Central memory CD4-positive, alpha-beta T cell (primary cell): ENCODE measurements at places on chromosomes 3 and 15.

- DNase-seq: no peak
These were observed 965.9 kb upstream of the ROBO1 start for GRCh38 chr3:80733522-80734176.

- DNase-seq: no peak
These were observed 229.7 kb upstream of the ICE2 start for GRCh38 chr15:60708684-60709083.

DNA sequence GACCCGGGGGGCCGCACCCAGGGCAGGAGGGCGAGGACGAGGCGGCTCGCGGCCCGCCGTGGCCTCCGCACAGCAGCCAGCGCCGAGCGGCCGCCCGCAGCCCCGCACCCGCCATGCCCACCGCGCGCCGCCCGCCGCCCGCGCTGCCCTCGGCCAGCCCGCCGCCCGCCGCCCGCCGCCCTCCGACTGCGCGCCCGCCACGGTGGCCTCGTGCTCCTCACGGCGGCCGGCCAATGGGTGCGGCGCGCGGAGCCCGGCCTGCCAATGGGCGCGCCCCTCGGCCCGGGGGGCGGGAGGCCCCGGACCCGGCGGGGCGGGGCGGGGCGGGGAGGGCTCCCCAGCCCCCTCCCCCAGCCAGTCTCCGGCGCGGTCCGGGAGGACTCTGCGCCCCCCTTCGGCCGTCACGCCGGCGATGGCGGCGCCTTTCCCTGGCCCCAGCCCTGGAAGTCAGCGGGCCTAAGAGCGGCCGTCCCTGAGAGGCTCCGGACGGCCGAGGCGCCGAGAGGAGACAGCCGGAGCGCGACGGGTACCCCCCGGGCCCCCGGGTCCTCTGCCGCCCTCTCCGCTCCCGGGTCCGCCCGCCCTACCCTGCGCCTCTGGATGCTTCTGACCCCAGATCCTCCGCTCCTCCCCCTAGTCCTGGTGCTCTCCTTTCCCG, at the start of gene NT5DC2:
TSS of gene NT5DC2 (minus strand) at position 235 of the 658 bp plus-strand sequence. CDS start at position 115, 120 bp downstream.
- peak; percentile 58 for DNase-seq

GRCh38 chr15:67198157-67198754, 56.2 kb downstream of the AAGAB start:
- DNase-seq: no peak

DNA sequence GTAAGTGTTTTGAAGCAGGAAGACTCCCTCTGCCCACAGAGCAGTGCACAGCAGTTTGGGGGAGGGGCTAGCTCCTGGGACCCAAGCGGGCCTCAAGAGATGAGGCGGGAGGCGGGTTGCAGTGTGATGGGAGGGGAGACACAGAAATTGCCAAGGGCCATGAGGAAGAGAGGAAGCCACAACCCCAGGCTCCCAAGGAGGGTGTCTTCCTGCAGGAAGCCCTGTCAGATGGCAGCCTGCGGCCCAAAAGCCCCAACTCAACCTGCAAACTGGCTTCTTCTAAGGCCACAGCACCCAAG, 7.3 kb upstream of the ISLR2 start:
- DNase-seq: no peak

DNA sequence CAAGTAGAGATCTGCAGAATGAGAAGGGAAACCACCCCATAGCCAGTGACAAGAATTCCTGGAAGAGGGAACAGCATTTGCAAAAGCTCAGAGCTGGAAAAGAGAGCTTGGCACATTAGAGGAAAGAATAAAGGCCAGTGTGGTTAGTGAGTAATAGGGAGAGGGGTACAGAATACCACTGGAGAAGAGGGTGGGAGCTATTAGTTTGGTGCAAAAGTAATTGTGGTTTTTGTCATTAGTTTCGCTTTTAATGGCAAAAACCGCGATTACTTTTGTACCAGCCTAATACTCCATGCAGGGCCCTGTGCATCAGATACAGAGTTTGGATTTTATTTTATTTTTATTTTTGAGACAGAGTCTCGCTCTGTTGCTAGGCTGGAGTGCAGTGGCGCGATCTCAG, 9.8 kb downstream of the SLC24A1 start:
- DNase-seq: no peak
